Substantia nigra (tissue), 51 donors: ENCODE measurements at places on chromosomes 2 and 18.

GRCh38 chr2:11177871-11178690, 22.8 kb downstream of the SLC66A3 start:
- DNase-seq, result no peak

DNA sequence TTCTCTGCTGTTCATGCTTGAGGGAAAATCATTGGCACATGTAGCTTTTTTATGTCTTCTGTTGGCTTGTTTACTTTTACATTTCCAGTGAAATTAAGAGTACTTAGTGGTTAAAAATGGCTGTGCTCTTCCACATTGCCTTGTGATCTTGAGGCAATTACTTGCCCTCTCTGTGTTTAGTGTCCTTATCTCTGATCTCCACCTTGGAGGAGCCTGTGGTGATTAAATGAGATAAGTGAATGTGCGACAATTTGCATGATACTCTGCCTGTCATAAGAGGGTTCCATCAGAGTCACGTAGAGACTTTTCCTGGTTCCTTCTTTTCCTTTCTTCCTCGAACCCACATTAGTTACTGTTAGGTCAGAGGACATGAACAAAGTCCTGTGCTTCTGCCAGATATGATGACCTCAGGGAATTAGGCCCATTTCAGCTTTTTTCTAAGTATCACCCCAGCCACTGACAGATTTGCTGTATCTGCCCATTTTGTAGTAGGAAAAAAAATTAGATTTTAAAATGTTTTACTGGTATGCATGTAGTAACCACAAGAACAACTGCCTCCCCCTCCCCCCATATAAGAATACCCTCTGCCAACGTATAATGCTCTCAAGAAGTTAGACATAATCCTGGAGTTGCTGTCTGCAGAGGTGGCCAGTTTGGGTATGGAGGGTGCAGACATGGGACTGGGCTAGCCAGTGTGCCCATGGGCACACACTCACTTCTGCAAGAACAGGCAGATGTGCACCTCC, 51.9 kb downstream of the TET3 start:
- no peak for DNase-seq

DNA sequence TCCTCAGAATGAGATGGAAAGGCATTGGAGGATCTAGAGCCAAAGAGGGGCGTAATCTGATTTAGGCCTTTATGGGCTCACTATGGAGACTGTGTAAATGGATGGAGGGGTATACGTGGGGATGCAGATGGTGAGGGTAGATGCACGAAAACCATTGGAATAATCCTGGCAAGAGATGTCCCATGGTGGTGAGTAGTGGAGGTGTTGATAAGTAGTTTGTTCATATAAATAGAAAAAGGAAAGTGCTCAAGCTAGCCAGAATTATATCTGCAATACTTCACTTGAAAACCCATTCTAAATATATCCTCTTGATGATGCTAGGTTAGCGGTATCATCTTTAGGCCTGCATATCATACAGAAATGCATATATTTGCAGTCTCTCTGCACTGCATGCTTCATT, 459.7 kb downstream of the CDH2 start:
- DNase-seq, result no peak

DNA sequence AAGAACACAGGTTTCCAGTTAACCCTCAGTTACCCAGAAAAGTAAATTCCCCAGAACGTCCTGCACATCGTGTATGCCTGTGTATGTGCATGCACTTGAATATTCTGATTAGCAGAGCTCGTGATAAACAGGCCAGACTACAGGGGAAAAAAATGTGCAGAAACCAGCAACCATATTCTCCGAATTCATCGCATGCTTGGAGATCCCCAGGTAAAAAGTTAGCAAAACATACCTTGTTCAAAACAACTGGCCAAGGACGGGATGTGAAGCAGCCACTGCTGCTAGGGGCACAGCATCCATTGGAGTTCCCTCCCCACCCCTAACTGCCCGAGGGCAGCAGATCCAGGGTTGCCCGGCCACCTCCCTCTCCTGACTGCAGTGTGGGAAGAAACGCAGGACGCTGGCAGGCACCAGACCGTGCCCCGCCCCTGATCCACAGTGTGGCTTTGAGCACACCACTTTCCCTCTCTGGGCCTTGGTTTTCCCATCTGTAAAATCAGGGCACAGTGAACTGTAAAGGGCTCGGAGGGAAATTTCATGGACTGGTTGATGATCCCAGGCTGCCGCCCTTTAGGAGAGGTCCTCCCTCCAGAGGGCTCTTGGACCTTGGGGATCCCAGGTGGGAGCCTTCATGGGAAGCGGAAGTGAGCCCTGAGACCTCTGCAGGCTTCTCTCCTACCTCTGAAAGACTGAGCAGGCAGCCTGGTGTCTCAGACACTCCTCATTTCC, 11.9 kb upstream of the ARID5A start:
- DNase-seq, result no peak

DNA sequence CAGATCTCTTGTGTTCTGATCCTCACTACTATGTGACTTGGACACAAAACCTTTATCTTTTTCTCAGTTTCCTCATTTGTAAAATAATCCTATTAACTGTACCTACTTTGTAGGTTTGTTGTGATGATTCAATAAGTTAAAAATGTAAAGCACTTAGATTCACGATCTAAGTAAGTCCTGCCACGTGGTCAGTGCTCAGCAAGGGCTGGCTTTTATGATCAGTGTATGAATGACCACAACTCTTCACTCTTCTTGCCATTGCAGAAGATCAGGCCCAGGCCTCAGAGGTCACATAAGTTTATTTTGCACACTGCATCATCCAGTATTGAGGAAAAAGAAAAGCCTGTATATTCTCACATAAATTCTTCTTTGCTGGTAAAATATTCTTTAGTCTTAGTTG, 1192.5 kb upstream of the ACVR2A start:
- DNase-seq, result no peak

DNA sequence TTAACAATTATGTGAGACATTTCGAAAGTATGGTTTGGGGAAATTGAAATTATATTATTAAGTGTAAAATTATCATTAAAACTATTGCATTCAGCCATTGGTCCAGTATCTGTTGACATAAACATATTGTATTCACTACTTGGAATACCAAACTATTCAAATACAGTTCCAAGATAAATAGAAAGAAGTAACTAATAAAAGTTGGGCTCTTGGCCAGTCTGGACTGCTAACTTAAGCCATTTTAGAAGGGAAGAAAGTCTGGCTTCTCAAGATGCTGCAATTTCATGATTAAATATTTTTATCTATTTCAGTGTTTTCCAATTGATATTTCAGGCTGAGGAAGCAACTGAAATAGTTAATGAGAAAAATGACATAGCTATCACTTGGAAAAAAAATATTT, 109.8 kb upstream of the CHRNA1 start:
- DNase-seq, result no peak

- DNase-seq, result no peak
Measured at GRCh38 chr2:153939124-153939796, 67.5 kb downstream of the GALNT13 start.

- no peak for DNase-seq
Measured at GRCh38 chr2:148720501-148721001, 76.0 kb downstream of the EPC2 start.

- DNase-seq, result no peak
Measured at GRCh38 chr18:37956902-37957301, 391.3 kb upstream of the CELF4 start.

- DNase-seq, result no peak
Measured at GRCh38 chr2:170712653-170713542, 2.2 kb upstream of the SP5 start.

DNA sequence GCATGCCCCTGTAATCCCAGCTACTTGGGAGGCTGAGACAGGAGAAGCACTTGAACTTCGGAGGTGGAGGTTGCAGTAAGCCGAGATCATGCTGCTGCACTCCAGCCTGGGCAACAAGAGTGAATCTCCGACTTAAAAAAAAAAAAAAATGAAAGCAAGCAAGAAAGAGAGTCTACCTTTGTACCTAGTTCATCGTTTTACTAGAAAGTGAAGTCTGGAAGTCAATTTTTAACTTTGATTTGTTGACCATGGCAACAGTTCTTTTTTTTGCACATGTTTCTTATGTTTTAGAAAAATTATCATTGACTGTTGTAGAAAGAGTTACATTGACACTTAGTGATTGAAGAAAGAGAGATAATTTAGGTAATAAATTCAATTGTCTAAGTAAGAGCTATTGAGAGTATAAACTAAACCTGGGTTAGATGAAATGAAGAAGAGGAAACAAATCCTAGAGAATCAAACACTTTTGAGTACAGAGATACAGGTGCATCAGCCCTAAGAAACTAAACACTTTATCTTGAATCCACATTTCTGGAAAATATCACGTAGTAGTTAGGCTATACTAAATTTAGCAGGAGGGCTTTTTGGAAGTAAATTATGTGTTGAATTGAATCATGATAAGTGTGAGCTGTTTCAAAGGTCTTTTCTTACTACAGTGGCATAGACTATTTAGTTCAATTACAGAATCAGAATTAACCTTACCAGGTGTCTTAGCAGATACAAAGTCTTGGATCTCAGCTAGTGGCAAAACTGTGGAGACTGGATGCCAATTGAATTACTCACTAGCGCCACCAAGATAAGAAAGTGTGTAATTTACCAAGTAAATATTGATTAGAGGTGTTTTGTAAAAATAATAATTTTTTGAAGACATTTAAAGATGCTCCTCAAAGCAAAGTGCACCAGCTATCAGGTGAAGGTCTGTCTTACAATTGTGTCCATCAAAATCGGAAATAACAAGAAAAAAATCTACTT, 303.4 kb upstream of the NRXN1 start:
- DNase-seq, result no peak

- DNase-seq, result no peak
Measured at GRCh38 chr2:8239531-8240088, 442.2 kb upstream of the ID2 start.

DNA sequence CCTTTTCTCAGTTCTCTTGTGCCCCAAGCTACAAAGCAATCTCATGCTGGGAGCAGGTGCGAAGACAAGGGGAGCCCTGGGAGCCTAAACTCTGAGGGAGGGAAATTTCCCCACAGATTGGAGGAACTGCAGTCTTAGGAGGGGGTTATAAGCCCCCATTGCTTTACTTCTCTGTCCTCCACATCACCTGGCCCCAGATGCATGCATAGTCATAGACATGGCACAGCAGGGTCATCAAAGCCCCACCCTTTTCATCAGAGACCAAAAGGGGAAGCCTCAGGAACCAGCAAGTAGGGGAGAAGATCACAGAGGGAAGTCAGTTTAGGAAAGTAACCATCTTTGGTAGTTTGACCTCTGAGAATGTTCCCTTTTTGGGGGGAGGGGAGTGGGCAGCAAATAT, 33.7 kb downstream of the LANCL1 start:
- DNase-seq, result no peak

- no peak for DNase-seq
Measured at GRCh38 chr2:63819256-63819655, 22.4 kb upstream of the UGP2 start.

GRCh38 chr18:62102221-62102620, 84.6 kb downstream of the PIGN start:
- no peak for DNase-seq

- no peak for DNase-seq
Measured at GRCh38 chr18:79556829-79557585, 122.6 kb upstream of the CTDP1 start.

- DNase-seq, result no peak
Measured at GRCh38 chr2:190970160-190970559, 43.8 kb downstream of the STAT1 start.

DNA sequence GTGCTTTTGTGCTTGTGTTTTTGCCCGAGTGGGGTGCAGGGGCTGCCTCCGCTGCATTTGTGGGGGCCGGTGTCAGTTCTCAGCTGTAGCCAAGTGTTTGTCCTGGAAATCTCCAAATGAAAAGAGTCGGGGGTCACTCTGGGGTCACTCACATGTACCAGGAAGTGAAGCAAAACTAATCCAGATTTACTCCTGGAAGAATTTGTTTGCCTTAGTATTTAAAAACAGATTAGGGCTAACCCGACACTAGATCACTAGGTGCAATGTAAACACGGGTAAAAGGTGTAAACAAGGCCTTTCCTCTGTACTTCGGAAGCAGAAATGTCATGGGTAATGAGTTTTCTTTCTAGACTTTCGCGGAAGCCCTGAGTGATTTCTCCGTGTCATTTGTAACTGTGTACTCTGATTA, 50.3 kb downstream of the GBX2 start:
- no peak for DNase-seq

DNA sequence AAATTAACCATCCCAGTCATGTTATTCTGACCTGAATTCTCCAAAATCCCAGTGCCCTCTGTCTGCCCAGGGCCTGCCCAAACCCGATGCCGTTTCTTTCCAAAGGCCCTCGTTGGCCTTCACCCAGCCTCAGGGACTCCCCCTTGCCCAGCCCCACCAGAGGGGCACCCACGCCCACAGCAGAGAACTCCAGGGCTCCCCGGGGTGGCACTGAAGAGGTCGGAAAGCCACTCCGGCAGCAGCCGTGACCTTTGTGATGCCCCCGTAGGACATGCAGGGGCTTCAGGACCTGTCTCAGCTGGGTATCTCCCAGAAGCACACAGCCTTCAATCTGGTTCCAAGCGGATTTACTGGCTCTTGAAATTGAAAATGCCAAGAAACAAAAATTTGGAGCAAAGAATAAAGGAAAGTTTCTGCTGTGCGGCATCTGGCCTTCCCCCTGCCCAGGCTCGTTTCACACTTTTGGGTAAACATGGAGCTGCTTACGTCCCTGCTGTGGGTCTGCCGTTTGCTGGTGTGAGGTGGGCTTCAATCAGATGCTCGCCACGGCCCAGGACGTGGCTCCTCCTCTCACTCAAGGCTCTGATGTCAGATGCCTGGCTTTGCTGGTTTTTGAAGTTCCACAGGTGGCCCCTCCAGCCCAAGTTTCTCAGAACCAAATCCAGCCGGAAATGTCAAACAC, 101.3 kb downstream of the TPO start:
- DNase-seq, result no peak

GRCh38 chr2:194452504-194452903, 1204.5 kb upstream of the SLC39A10 start:
- no peak for DNase-seq

DNA sequence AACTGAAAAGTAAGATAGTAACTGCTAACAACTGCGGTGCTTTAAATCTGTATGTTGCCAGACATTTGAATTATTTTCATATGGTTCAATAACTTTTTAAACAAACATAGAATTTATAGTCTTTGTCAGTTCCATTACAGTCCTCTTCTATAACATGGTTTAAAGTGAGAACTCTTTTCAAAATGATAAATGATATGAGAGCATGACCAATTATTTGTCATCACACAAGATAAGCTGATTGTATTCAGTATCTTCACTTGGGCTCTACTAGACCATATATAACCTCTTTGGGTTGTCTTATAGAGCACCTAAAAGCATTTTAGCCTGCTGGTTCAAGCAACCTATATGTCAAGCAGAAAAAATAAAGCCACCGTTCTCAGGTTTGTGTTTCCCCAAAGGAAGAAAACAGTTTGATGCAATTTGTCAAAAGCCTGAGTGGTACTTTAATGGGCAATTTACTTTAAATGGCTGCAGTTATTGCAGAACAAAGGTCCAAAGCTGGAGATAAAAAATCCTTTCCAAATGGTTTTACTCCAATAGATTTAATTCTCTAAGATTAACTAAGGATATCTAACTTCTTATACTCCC, 298.4 kb downstream of the FSIP2 start:
- no peak for DNase-seq

DNA sequence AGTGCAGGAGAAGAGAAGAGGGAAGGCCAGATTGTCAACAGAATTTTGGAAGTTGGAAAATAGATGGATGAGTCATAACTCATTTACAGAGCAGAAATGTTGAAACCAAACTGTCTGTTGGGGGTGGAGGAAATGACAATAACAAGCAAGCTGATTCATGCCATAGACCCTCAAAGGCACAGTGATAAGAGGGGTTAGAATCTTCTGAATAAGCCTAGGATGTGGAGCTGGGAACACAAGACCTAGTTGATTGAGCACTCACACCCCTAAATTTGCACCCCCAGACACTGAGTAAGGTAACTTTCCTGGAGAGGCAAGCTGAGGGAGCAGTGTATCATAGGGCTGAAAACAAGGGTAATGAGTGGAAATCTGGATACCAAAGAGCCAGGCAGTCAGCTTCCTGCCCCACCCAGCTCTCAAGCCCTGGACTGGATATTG, 141.4 kb downstream of the SCG2 start:
- no peak for DNase-seq
